Sigmoid colon (tissue), 7 donors: ENCODE measurements at places on chromosomes 11 and 22. TPM values are rescaled to one million over a fixed set of nuclear protein-coding genes. Genes with fewer than 3 reads are reported as not detected.

DNA sequence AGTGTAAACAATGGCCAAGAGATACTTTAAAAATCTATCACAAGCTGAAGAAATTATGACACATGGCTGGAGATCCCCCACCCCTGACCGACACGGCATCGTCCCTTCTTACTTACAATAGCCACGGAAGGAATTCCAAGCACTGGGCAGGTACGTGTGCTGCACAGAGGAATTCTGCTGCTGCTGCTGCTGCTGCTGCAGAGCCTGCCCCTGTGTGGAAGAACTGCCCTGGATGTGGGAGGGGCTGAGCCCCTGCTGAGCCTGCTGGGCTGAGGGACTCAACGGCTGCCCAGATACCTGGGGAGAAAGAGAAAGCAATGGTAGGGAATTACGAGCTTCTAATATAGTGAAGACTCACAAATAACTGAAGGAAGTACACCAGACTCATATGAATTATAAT lies 15.0 kb upstream of the NFRKB start:
- DNase-seq: no peak
- no peaks in the 10 kb centered on the region for H3K4me1 ChIP-seq
- no peak overlapping the region for H3K27ac ChIP-seq
- H3K27me3 ChIP-seq: no peaks in the 10 kb centered on the region
- no peak overlapping the region for H3K4me3 ChIP-seq

GRCh38 chr11:64745521-64746328 lies 1.8 kb upstream of the RASGRP2 start:
- H3K4me1 ChIP-seq: no peaks in the 10 kb centered on the region
- peak overlapping the region; percentile 63 for H3K4me3 ChIP-seq
- H3K36me3 ChIP-seq: no peaks in the 10 kb centered on the region
- H3K27me3 ChIP-seq: no peaks in the 10 kb centered on the region
- H3K27ac ChIP-seq: peak overlapping the region; percentile 96

GRCh38 chr11:2151500-2152257 lies 9.3 kb downstream of the INS start:
- no peak overlapping the region for H3K27ac ChIP-seq
- DNase-seq: peak; percentile 88
- H3K4me3 ChIP-seq: no peak overlapping the region
- H3K36me3 ChIP-seq: no peaks in the 10 kb centered on the region
- peaks cover 54% of the 10 kb centered on the region for H3K27me3 ChIP-seq

DNA sequence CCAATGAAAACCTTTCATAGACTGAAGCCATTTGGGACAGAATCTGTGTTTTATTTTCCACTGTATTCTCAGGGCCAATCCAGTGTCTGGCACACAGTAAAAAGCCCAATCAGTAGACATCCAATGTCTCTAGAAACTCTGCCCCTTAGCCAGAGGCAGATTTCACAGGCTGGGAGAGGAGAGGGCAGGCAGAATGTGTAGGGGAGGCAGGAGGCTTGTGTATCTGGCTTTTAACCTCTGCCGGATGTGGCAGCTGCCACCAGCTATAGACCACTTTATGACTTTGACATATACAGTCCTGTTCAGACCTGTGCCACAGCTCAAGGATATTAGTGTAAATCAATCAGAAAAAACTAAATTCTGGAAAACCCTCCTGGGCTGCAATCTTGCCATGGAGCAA lies 4.4 kb downstream of the EXPH5 start:
- H3K36me3 ChIP-seq: no peaks in the 10 kb centered on the region
- no peak overlapping the region for H3K27ac ChIP-seq
- DNase-seq: no peak
- peaks cover 9% of the 10 kb centered on the region for H3K4me1 ChIP-seq
- no peaks in the 10 kb centered on the region for H3K27me3 ChIP-seq

The TPBGL gene
- total RNA-seq: 0.33 TPM

The GAL3ST1 gene
- 0.82 TPM for total RNA-seq

The BBOX1 gene
- not detected for total RNA-seq
